AG20443 (cell line): ENCODE measurements at places on chromosomes 13 and 19.
A peak's percentile ranks its signal among the peaks of the same experiment; 100 is the strongest.

- DNase-seq: peak; percentile 82
Observed at GRCh38 chr13:20359335-20359734, 127.2 kb upstream of the GJB6 start.

GRCh38 chr13:39876258-39876657, 220.8 kb downstream of the COG6 start:
- DNase-seq: peak; percentile 82

GRCh38 chr13:99984461-99985240, 3.1 kb downstream of the ZIC2 start:
- no peak for DNase-seq

- no peak for DNase-seq
Observed at GRCh38 chr19:22052644-22053013, 345 bp downstream of the ZNF257 start.

DNA sequence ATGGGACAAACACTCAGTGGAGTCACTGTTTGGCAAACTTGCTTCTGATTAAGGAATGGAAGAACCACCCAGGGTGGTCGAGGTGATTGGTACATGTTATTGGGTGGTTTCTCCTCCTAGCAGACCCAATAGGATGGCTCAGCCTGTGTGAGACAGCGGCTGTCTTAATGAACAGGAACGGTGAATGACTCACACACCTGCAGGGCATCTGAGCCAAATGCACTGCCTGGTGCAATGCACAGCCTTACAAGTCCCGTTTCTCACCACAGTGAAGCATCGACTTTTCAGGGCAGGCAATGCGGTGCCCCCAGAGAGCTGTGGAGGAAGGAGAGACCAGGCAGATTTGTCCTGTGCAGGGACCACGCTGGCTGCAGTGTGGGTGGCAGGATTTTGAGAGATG, 238.5 kb downstream of the FGF9 start:
- DNase-seq: no peak

DNA sequence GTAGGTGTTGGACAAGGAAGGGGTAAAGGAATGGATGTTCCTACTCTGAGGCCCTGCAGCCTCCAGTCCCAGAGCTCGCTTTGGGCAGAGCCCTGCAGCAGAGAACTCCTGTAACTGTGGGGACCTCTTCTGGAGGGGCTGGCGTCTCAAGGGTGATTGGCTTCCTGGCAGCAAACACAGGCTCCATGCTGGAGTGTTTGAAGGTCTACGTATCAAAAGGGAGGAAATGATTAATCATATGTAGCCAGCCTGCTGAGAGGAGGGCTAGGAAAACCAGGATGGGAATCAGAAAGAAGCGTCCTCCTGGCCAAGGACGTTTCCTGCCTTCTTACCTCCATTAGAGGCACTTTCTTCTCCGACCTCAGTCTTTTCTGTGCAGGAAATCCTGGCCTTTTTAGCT, 208.5 kb downstream of the TSHZ3 start:
- peak; percentile 50 for DNase-seq

DNA sequence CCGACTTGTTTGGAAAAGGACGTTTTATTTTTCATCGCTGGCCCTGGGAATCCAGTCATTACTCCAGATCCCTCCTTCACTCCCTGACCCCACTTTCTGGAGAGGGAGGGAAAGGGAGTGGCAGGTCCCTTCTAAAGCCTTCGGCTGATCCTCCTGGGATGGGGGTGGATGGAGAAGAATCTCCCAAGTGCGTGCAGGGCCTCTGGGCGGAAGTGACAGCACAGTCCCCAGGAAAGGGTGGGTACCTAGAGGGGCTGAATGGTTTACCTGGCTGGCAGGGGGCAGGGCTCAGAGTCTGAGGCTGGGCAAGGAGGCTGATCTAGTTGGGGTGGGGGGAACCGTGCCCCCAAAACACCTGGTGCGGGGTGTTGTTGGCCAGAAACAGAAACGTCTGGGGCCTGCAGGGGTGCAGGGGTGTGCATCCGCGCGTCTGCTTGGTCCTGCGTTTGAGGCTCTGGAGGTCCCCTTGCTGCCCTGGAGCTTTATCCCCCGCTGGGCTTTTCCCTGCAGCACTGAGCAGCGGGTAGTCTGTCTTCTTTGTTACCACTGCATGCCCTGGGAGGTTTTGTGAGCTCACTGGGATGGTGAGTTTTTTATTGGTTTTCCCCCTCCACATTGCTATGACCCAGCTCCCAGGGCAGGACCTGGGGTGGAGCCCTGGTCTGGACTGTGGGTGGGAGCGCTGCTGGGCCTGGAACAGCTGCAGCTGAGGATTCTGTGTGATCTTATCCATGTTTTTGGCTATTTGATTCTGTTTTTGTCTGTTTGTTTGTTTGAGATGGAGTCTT, 3.0 kb upstream of the ZNF628 start:
- no peak for DNase-seq

DNA sequence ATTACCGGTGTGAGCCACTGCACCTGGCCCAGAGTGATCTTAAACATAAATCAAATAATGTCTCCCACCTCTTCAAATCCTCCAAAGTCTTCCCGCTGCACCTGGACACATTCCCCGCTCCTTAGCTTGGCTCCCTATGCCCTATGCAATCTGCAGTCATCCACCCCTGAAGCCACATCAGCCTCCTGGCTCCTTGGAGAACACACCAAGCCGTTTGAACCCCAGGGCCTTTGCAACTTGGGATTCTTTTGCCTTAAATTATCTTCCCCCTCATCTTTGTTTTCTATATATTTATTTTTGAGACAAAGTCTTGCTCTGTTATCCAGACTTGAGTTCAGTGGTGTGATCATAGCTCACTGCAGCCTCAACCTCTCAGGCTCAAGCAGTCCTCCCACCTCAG, 2.7 kb upstream of the DNAAF3 start:
- DNase-seq: no peak

DNA sequence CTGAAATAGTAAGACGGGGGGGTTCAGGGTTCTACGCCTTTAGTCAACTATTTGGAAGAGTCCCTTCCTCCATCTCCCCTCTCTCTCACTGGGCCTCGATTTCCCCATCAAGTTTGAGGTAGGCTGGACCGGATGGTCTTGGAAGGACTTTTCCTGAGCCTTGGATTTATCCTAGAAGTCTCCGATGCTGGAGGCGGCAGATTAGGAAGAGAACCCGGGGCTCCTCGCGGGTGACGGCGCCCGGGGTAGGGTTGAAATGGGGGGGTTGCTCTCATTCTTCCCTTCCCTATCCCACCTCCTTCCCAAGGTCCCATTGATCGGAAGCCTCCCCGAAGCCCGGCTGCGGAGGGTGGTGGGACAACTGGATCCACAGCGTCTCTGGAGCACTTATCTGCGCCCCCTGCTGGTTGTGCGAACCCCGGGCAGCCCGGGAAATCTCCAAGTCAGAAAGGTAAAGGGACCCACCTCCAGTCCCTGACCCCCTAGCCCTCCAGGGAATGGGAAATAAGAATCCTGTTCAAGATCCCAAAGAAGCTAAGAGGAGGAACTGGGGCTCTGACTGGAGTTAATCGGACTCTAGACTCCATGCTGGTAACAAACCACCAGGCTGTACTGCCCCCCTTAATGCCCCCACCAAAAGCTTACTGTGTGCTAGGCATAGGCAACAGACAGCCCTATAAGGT, 781 bp downstream of the QPCTL start:
- DNase-seq: peak; percentile 88

GRCh38 chr19:15249972-15250639, 17.9 kb upstream of the EPHX3 start:
- DNase-seq: peak; percentile 93

DNA sequence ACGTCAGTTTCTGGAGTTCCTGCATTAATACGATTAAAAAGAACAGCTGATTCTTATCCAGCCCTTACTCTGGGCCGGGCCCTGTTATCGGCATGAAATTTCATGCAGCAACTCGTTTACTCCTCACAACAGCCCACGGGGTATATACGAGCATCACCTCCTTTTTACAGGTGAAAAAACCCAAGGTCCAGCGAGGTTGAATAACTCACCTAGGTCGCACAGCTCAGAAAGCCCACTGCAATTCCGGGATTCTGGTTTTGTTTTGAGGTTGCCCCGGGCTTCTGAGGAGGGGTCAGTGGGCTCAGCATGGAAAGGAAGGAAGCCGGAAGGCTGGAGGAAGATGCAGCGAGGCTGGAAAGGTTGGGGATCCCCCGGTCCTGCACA, 577 bp upstream of the ACP7 start:
- no peak for DNase-seq

- no peak for DNase-seq
Observed at GRCh38 chr13:32638739-32639138, 52.5 kb downstream of the PDS5B start.

DNA sequence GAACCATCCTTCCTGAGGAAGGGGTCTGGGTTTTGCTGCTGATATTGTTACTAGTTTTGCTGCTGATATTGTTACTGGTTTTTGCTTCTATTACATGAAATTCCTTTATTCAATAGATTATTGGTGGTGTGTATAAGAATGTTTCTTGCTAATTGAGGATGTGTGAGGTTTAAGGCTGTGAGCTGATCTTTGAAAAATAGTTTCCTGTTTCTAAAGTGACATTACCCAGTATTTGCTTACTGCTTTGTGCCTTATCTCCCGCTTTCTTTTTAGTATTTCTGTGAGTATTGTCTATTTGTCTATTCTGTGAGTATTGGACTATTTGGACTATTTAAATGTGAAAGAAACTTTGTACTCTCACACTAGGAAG, 38.2 kb upstream of the C1QTNF9 start:
- no peak for DNase-seq
